ENCODE measurements at places on chromosomes 12 and 14. TPM values are rescaled to one million over a fixed set of nuclear protein-coding genes. Genes with fewer than 3 reads are reported as not detected.

The SPIC gene
- total RNA-seq, result not detected

The SMCO2 gene
- not detected for total RNA-seq

DNA sequence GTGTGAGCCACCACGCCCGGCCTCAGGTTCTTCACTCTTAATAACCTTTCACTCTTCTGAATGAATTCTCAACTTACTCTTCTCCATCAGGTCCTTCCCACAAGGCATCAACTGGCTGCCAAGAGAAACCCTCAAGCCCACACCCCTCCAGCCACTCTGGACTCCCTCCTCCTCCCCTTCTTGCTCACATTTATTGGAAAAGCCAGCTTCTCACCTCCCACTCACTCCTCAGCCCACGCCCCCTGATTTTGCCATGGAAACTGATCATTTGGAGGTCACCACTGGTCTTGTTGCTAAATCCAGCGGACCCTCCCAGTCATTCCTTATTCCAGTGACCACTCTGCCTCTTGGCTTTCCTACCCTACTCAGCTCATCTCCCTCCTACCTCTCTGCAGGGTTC lies 17.4 kb upstream of the ACVR1B start:
- H3K4me3 ChIP-seq, result no peak overlapping the region
- no peak for DNase-seq
- no peaks in the 10 kb centered on the region for H3K4me1 ChIP-seq
- H3K36me3 ChIP-seq, result no peaks in the 10 kb centered on the region
- H3K27ac ChIP-seq, result no peak overlapping the region

DNA sequence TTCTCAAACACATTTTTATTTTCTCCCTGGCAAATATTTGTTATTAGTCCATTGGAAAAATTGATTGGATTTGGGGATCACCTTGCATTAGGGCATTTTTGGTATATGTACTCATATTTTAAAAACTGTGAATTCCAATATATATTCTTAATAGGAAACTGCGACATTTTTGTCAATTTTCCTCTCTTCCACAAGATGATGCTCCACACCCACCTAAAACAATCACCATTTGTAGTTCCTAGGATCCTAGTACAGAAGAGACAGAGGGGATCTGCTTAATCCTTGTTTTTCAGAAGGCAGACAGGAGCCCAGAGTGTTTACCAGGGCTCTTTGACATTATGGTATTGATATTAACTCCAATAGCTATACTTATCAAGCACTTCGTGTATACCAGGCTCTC lies 22.8 kb upstream of the OASL start:
- DNase-seq, result peak; percentile 50
- no peak overlapping the region for H3K27ac ChIP-seq
- no peaks in the 10 kb centered on the region for H3K36me3 ChIP-seq

Measured in muscle of leg (tissue), 16 donors.